ENCODE measurements at places on chromosomes 16 and 17.

- DNase-seq: no peak
Measured at GRCh38 chr17:29022074-29022473, 16.2 kb upstream of the SEZ6 start.

GRCh38 chr17:44069974-44070454 lies 521 bp upstream of the G6PC3 start:
- DNase-seq: no peak

DNA sequence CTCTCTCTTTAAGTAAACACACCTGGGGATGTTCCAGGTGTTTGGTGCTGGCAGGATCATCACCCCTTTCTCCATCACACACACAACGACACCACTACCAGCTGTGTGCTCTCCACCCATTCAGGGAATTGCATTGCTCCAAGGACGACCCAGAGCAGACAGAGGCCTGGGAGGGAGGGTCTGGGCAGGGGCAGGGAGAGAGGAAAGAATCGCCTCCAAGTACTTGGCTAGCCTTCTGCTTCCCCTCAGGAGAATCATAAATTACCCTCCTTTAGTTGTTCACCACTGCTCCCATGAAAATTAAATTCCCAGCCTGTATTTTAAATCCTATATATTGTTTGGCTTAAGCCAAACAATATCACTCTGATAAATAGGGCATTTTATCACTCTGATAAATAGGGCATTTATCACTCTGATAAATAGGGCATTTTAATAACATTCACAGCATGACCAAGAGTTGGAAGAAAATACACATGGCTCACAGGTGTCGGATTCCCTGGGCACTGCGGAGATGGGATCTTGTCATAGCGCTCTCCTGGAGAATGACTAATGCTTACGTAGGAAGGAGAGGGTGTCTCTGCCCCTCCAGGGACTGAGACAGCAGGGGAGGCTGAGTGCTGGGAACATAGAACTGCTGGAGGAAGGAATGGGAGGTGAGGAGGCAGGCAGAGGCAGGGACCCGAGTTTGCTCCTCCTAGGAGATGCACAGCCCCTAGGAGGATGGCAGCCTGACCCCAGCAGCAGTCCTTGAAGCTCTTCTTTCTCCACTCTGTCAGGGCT lies 673.6 kb downstream of the HS3ST4 start:
- DNase-seq: no peak

GRCh38 chr17:35299135-35299534 lies 56.3 kb downstream of the SLFN5 start:
- DNase-seq: no peak

DNA sequence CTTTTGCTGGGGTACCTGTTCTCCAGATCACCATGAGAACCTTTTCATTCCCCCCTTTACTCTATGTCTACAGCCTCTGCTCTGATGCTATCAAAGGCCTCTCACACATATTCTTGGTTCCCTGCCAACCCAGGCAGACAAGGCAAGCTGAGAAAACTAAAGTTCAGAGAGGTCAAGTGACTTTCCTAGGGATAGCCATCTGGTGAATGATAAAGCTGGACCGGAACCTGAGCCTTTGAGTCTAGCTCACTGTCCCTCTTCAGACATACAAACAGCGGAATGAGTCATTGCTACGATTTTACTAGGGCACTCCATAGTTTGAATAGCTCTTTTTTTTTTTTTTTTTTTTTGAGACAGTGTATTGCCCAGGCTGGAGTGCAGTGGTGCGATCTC lies 73.3 kb downstream of the XYLT1 start:
- DNase-seq: peak; percentile 30

GRCh38 chr17:10777131-10777807 lies 26.6 kb downstream of the TMEM238L start:
- no peak for DNase-seq

- no peak for DNase-seq
Measured at GRCh38 chr17:79648181-79648831, 37.5 kb upstream of the RBFOX3 start.

GRCh38 chr17:44522883-44523671 lies 19.9 kb upstream of the GPATCH8 start:
- peak; percentile 38 for DNase-seq

DNA sequence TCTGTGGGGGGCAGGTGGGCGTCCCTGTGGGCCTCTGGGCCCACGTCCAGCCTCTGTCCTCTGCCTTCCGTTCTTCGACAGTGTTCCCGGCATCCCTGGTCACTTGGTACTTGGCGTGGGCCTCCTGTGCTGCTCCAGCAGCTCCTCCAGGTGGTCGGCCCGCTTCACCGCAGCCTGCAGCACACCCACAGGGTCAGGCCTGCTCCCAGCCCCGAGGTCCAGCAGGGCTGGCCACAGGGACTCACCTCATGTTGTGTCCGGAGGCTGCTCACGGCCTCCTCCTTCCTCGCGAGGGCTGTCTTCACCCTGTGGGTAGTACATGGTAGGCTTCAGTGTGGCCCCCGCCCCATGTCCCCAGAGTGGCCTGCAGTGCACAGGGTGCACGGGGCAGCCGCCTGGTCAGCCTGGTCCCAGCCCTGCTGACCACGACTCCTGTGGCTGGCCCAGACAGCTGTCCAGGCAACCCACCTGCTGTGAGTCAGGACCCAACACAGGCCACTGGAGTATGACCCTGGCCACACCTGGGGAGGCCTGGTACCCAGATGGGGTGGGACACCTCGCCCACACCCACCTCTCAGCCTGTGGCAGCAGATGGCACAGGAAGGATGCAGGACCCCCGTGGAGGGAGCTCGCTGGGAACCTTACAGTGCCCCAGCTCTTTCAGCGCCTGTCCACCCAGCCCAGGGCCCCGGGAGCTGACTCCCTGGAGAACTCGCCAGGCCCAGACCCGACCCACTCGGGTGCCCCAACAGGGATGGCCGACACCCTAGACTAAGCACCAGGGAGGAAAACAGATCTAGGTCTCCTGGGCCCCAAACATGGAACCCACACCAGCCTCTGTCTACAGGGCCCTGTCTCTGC lies 23.9 kb upstream of the AATK start:
- no peak for DNase-seq

DNA sequence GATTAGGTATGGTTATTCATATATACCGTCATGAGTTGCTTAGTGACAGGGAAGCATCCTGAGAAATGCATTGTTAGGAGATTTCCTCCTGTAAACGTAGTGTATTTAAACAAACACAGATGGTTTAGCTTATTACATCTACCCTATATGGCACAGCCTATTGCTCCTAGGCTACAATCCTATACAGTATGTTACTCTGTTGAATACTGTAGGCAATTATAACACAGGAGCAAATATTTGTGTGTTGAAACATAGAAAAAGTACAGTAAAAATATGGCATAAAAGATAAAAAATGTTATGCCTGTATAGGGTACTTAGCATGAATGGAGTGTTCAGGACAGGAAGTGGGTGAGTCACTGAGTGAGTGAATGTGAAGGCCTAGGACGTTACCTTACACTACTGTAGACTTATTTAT lies 157.7 kb downstream of the CDH11 start:
- DNase-seq: no peak

- no peak for DNase-seq
Measured at GRCh38 chr17:73205459-73205961, 12.7 kb downstream of the COG1 start.

GRCh38 chr17:39195568-39196160 lies 1.8 kb downstream of the CACNB1 start:
- no peak for DNase-seq

All from Caki2 (cell line).